GM23248 (cell line): ENCODE measurements at places on chromosomes 16 and 17. TPM values are rescaled to one million over a fixed set of nuclear protein-coding genes. Genes with fewer than 3 reads are reported as not detected.
A peak's percentile ranks its signal among the peaks of the same experiment; 100 is the strongest.

DNA sequence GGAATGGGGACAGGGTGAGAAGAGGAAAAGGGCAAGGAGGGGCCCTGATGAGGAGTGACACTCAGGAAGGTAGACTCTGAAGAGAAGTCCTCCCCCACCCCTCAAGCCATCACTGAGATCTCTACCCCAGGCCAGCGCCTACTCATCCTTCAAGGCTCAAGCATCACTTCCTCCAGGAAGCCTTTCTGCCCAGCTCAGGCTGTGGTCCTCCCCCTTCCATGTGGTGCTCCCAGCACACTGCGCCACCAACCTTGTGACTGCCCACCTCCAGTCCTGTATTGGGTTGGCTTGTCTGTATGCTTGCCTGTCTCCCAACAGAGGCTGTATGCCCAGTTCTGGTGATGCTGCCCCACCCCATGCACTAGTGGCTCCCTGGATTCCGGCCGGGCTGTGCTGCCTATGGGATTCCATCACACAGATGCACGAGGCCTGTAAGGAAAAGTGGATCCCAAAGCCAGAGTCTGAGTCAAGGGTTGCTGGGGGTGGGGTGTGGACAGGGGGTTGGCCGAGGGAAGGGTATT lies 19.8 kb upstream of the ZFP90 start:
- no peaks in the 10 kb centered on the region for H3K27me3 ChIP-seq
- no peak overlapping the region for H3K4me3 ChIP-seq
- DNase-seq = no peak
- H3K27ac ChIP-seq = no peak overlapping the region

DNA sequence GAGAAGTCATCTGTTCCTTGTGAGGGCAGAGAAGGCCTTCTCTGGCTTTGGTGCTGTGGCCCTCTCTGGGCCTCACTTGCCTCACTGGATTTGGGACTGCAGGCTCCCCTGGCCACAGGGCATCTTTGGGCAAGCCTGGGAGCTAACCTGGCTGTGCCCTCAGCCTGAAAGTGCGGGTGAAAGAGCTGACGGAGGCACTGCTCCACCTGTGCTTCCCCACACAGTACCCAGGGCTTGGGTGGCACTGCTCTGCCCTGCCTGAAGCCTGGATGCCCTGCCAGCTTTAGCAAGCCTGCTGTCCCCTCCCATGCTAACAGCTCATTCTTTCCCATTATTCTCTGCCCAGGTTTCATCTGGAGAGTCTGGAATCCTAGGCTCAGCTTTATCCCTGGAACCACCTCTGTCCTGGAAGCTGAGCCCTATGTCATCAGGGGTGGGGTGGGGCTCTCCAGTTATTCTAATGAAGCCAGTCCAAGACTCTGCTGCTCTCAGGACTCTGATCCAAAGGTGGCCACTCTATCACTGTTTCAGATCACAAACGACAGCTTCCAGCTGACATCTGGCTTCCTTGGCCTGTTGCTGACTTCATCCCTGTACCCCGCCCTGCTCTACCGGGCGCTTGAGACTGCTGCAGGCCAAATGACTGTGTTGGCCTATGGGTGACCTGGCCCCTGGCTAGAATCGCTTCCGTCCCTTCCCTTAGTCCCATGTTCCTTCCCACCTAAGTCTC lies 29.3 kb downstream of the HIC1 start:
- H3K36me3 ChIP-seq = no peaks in the 10 kb centered on the region
- no peaks in the 10 kb centered on the region for H3K27me3 ChIP-seq
- H3K4me3 ChIP-seq = 0 out of 2 replicates have a peak overlapping the region, but pooled peaks have one; percentile 1

Gene DNAI2
- total RNA-seq = not detected in 2 replicates

Gene HS3ST3A1
- total RNA-seq = 85.1 and 99.3 TPM in 2 replicates

Gene PPY
- not detected in 2 replicates for total RNA-seq

DNA sequence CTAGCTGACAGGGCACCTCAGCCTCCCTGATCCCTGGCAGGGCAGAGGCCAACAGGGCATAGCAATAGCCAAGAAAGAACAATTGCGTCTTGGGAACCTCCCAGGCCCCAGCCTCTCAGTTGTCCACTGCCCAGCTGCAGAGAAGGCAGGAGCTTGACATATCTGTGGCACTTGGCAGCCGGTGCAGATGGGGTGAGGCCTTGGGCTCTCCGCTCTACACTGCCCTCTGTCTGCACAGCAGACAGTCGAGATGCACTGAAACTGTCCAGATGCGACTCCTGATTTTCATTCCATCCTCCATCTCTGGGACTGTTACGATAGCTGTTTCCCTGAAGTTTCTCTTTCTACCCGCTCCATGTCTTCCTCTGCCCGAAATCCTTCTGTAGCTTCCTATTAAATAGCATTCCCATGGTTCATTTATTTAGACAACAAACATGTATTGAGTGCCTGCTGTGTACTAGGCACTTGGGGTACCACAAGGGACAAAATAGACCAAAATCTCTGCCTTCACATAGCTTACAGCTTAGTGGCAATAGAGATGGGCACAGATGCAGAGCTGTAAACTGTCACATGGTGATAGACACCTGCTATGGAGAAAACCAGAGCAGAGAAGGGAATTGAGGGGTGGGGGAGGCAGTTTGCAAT lies 3.3 kb downstream of the POLR3E start:
- peak; percentile 85 for DNase-seq
- H3K27ac ChIP-seq = no peak overlapping the region
- no peaks in the 10 kb centered on the region for H3K36me3 ChIP-seq
- H3K4me1 ChIP-seq = no peaks in the 10 kb centered on the region
- no peak overlapping the region for H3K4me3 ChIP-seq

- H3K27ac ChIP-seq = no peak overlapping the region
- no peaks in the 10 kb centered on the region for H3K36me3 ChIP-seq
- 0 out of 2 replicates have a peak, but pooled peaks cover 3% of the 10 kb centered on the region for H3K27me3 ChIP-seq
- H3K4me3 ChIP-seq = no peak overlapping the region
- peak; percentile 77 for DNase-seq
- peaks cover 17% of the 10 kb centered on the region for H3K4me1 ChIP-seq
These were observed 24.3 kb upstream of the B4GALNT2 start for GRCh38 chr17:49108318-49108717.

- H3K4me3 ChIP-seq = no peak overlapping the region
- H3K27ac ChIP-seq = no peak overlapping the region
- no peak for DNase-seq
- H3K36me3 ChIP-seq = peaks cover 7% of the 10 kb centered on the region
- no peaks in the 10 kb centered on the region for H3K27me3 ChIP-seq
These were observed 159.9 kb downstream of the FTO start for GRCh38 chr16:53863861-53864260.

DNA sequence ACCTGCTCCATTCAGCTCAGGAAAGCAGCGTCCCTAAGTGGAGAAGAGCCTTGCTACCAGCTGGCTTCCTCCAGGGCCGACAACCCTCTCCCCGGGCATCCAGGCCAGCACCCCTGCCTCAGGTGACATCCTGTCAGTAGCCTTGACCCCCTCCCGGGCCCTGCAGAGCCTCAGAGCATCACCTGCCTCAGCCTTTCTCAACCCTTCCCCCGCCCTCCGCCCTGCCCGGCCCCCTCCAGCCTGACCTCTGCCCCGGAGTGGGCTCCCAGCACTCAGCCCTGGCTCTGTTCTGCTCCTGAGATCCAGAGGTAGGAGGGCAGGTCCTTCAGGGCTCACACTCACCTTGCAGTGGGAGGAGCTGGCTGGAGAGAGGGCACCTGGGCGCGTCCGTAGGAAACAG lies 73.8 kb upstream of the METRNL start:
- no peak for DNase-seq
- H3K36me3 ChIP-seq = no peaks in the 10 kb centered on the region
- no peak overlapping the region for H3K4me3 ChIP-seq
- no peak overlapping the region for H3K27ac ChIP-seq
- H3K4me1 ChIP-seq = peaks cover 12% of the 10 kb centered on the region; the same call in 1 of the 2 replicates
- H3K27me3 ChIP-seq = no peaks in the 10 kb centered on the region

GRCh38 chr17:27339836-27340550 lies 46.1 kb downstream of the WSB1 start:
- H3K4me3 ChIP-seq = no peak overlapping the region
- no peaks in the 10 kb centered on the region for H3K27me3 ChIP-seq
- peak; percentile 46 for DNase-seq

Gene CLDN7
- total RNA-seq = 4.5 and 5.4 TPM in 2 replicates

Gene KRTAP4-11
- not detected in 2 replicates for total RNA-seq

Gene AIPL1
- total RNA-seq = not detected in 2 replicates

Gene FZD2
- 13.4 and 21.4 TPM in 2 replicates for total RNA-seq

DNA sequence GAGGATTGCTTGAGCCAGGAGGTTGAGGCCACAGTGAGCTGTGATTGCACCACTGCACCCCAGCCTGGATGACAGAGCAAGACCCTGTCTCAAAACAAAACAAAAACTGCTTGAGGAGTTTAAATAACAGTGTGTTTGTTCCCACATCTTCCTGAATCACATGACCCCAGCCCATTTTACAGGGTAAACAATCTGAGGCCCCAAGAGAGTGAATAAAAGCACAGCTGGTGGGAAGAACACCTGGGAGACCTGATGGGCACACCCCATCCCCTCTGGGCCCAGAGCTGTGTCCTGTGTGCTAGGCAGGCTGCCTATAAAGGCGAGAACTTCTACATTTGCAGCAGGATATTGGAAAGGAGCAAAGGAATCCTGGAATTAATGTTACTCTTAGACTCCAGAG lies 69.6 kb downstream of the PLXDC1 start:
- no peaks in the 10 kb centered on the region for H3K36me3 ChIP-seq
- no peak overlapping the region for H3K27ac ChIP-seq
- H3K4me1 ChIP-seq = peaks cover 24% of the 10 kb centered on the region
- peaks cover 10% of the 10 kb centered on the region for H3K27me3 ChIP-seq

Gene PROCA1
- total RNA-seq = 0.65 TPM in 1 of 2 replicates, not detected in the other

DNA sequence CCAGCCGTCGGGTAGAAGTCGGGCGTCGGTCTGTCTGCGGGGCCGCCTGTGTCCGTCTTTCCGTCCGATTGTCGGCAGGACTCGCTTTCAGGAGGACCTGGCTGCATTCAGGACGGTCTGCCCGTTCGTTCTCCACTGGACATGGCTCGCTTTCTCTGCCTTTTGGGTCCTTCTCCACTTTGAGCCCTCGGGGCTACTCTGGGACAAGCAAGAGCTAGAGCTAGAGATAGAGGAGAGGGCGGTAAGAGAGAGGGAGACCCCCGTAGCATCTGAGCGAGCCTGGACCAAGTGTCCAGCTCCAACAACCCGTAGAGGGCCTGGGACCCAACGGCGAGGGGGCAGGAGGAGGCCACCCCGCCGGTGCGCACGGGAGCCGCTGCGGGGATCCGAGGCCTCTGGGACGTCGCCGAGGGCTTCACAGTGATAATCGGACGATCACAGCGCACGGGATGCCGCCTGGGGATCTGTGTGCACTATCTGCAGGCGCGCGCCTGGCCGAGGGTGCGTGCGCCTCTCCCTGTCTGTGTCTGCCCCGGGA lies 4.5 kb downstream of the TBX4 start:
- no peak overlapping the region for H3K4me3 ChIP-seq
- no peak overlapping the region for H3K27ac ChIP-seq
- H3K36me3 ChIP-seq = no peaks in the 10 kb centered on the region
- peak; percentile 36 for DNase-seq
- H3K4me1 ChIP-seq = no peaks in the 10 kb centered on the region

DNA sequence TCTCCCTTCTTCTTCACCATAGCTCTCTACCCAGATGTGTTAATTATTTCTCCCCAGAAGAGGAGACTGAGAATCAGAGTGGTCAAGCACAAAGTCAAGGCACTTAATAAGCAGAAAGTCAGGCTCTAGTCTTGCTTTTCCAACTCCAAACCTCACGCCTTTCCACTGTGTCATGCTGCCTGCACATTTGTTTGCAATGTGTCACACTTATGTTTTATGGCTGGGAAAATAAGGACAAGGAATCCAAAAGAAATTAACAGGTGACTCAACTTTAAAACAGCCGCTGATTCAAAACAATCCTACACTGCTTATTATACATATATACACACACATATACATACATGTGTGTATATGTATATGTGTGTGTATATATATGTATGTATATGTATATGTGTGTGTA lies 255.7 kb upstream of the DYNLRB2 start:
- DNase-seq = peak; percentile 93
- no peaks in the 10 kb centered on the region for H3K36me3 ChIP-seq
- H3K4me3 ChIP-seq = no peak overlapping the region
- H3K27ac ChIP-seq = peak overlapping the region; percentile 78

- H3K27me3 ChIP-seq = no peaks in the 10 kb centered on the region
- H3K4me3 ChIP-seq = no peak overlapping the region
- H3K4me1 ChIP-seq = no peaks in the 10 kb centered on the region
These were observed 529.0 kb downstream of the KCNJ18 start for GRCh38 chr17:22221344-22221743.

Gene LDHD
- total RNA-seq = 0.38 and 0.65 TPM in 2 replicates

- no peaks in the 10 kb centered on the region for H3K4me1 ChIP-seq
- H3K36me3 ChIP-seq = no peaks in the 10 kb centered on the region
- H3K4me3 ChIP-seq = no peak overlapping the region
- peaks cover 20% of the 10 kb centered on the region for H3K27me3 ChIP-seq
These were observed 24.1 kb upstream of the DYNLL2 start for GRCh38 chr17:58059141-58059540.

Gene ZKSCAN2
- 1.4 and 2.3 TPM in 2 replicates for total RNA-seq

Gene PERCC1
- not detected in 2 replicates for total RNA-seq

Gene TBC1D3B
- total RNA-seq = not detected in 2 replicates

GRCh38 chr16:54946909-54947308 lies 16.2 kb downstream of the IRX5 start:
- H3K27me3 ChIP-seq = no peaks in the 10 kb centered on the region
- H3K4me3 ChIP-seq = no peak overlapping the region
- no peak overlapping the region for H3K27ac ChIP-seq
- DNase-seq = peak; percentile 59
- peaks cover 7% of the 10 kb centered on the region for H3K4me1 ChIP-seq

GRCh38 chr16:22395960-22396359 lies 21.5 kb upstream of the CDR2 start:
- H3K4me3 ChIP-seq = no peak overlapping the region
- no peaks in the 10 kb centered on the region for H3K36me3 ChIP-seq
- no peak overlapping the region for H3K27ac ChIP-seq
- no peaks in the 10 kb centered on the region for H3K27me3 ChIP-seq
- DNase-seq = no peak

Gene ETV4
- total RNA-seq = 2.1 and 3.5 TPM in 2 replicates

Gene ASB16
- total RNA-seq = not detected in 2 replicates

GRCh38 chr16:24645739-24646645 lies 83.5 kb upstream of the TNRC6A start:
- H3K27me3 ChIP-seq = no peaks in the 10 kb centered on the region
- peak; percentile 98 for DNase-seq
- no peaks in the 10 kb centered on the region for H3K36me3 ChIP-seq
- H3K27ac ChIP-seq = peak overlapping the region; percentile 82
- H3K4me1 ChIP-seq = peaks cover 21% of the 10 kb centered on the region

GRCh38 chr17:8685381-8685780 lies 54.9 kb upstream of the MYH10 start:
- no peaks in the 10 kb centered on the region for H3K36me3 ChIP-seq
- no peak overlapping the region for H3K4me3 ChIP-seq
- peaks cover 14% of the 10 kb centered on the region for H3K4me1 ChIP-seq
- no peaks in the 10 kb centered on the region; the same call in 1 of the 2 replicates for H3K27me3 ChIP-seq

Gene PSMB10
- total RNA-seq = 18.9 and 24.8 TPM in 2 replicates
